ENCODE measurements at places on chromosomes 5 and 9.

GRCh38 chr5:170112876-170113521 is 7.3 kb downstream of the FOXI1 start:
- DNase-seq: no peak

DNA sequence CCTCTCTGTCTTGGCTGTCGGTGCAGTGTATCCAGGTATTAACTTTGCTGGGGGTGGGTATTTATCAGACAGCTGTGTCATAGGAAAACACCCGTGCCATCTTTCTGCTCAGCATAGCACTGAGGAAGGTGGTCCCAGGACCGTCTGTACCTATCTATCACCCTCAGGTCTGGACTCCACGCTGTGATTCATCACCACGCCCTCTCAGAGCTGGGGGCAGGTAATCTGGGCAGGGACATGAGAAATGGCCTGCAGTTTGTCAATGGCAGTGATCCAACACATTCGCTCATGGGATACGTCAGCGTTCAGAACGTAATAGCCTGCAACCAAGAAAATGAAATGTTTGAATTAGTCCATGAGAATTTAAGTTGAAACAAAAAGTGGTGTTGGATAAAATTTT is 151.6 kb upstream of the MAP1B start:
- DNase-seq: no peak

- no peak for DNase-seq
Observed at GRCh38 chr9:126397056-126397455, 70.4 kb downstream of the MVB12B start.

GRCh38 chr5:31996909-31997308 is 177.2 kb downstream of the GOLPH3 start:
- no peak for DNase-seq

DNA sequence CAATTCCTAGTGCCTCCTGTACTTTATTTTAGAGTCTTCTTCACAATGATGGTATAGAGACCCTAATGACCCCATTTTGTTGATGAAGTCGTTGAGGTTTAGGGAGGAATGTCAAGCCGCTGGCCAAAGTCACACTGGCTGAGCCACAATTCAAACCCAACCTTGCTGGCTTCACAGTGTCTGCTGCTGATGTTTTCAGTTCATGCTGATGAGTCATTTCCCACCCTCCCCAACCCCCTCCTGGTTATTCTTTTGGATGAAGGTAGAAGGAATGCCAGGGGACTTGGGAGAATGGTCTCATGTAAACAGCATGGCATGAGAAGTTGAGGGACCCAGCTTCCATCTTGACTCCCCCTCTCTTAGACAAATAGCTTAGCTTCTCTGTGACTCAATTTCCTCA is 68.6 kb downstream of the TMEM252 start:
- no peak for DNase-seq

DNA sequence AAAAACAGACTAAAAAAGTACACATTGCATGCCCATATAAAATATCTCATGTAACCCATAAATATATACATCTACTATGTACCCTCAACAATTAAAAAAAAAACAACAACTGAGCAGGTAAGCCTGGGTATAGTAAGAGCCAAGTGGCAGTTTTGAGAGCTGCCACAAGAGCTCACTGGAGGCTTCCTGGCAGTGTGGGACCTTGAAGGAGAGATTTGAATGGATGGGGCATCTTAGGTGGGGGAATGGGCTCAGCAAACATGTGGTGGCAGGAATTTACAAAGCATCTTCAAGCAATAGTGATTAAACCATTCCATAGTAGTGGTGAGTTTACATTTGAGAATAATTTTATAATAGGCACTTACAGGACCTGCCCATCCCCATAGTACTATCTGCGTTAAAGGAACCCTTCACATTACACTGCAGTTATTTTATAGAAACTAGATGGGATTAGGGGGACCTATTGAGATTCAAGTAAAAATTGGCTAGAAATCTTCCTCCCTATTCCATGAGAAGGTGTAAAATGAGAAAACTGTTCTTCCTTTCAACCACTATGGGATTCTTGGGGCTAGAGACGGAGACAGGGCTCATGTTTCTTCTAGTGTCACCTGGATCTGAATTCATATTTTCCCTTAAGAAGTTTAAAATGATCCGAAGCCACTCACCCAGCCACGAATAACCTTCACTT is 6.9 kb downstream of the MEGF10 start:
- no peak for DNase-seq

DNA sequence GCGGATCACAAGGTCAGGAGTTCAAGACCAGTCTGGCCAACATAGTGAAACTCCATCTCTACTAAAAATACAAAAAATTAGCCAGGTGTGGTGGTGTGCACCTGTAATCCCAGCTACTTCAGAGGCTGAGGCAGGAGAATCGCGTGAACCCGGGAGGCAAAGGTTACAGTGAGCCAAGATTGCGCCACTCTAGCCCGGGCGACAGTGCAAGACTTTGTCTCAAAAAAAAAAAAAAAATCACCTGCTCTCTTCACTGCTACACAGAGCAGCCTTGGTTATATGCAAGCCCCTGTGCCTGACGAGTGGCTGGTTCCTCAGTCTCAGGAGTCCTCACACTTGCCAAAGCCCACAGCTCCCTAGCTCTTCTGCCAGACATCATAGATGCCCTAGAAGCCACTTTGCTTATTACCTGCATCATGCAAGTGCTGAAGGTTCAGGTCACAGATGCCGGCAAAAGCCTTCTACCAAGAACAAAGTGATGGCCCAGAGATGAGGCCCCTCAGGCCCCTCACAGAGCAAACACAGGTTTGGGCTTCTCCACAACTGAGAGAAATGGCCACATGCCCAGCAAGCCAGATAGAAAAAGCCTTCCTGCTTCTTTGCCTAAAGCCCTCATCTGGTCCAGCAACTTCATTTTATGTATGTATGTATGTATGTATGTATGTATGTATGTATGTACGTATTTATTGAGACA is 176.4 kb downstream of the AUH start:
- DNase-seq: no peak

- DNase-seq: no peak
Observed at GRCh38 chr5:8598356-8598755, 729.4 kb downstream of the MTRR start.

GRCh38 chr9:122116040-122116439 is 22.9 kb upstream of the TTLL11 start:
- no peak for DNase-seq

DNA sequence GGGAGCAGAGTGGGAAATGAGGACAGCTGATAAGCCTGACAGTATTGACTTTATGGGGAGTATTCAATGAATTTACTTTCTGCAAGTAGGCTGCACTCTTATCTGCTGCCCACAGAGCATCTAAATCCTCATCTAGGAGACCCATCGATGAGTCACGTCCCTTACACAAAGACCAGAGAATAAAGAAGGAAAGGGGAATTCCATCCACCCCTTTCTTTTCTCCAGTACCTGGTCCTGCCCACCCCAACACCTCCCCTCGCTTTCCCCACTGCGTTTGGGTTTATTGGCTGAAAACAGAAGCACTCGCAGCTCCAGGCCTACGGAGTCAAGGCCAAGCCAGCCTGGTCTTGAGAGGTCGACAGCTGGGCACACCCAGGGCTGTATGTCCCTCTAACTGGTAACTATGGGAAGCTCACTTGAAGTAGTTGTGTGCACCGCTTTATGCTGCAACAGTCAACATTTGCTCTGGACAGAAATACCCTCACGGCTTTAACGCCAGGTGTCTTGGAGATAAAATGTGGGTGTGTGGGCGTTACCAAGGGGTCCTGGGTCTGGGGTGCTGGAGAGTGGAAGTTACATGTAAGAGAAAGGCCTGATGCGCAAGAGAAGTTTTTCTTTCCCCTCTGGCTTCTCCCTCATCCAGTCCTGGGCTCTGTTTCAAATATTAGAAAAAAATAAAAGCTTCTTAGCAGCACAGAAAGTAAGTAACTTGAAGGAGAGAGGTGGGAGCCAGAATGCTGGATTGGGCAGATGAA is 14.5 kb upstream of the TAL2 start:
- no peak for DNase-seq

DNA sequence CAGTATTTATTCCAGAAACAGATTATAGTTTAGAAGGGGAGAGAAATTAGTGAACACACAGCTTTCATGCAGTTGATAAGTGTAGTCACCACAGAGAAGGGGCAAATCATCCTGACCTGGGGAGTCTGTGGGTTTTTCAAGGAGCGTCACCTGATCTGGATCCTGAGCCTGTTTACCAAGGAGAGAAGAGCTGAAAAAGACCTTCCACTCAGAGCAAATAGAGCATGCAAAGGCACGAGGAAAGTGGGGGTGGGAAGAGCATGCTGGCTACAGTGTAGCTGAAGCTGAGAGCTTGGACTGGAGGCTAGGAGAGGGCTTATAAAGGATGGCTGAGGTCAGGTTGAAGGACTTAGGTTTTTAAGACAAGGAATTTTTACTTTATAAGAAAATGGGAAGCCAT is 30.4 kb downstream of the ACO1 start:
- no peak for DNase-seq

Data from CD14-positive monocyte (primary cell).